ENCODE measurements at places on chromosomes 7 and 10.
A peak's percentile ranks its signal among the peaks of the same experiment; 100 is the strongest.

- DNase-seq = no peak
Measured at GRCh38 chr10:100996678-100997359, 2.8 kb upstream of the LZTS2 start.

DNA sequence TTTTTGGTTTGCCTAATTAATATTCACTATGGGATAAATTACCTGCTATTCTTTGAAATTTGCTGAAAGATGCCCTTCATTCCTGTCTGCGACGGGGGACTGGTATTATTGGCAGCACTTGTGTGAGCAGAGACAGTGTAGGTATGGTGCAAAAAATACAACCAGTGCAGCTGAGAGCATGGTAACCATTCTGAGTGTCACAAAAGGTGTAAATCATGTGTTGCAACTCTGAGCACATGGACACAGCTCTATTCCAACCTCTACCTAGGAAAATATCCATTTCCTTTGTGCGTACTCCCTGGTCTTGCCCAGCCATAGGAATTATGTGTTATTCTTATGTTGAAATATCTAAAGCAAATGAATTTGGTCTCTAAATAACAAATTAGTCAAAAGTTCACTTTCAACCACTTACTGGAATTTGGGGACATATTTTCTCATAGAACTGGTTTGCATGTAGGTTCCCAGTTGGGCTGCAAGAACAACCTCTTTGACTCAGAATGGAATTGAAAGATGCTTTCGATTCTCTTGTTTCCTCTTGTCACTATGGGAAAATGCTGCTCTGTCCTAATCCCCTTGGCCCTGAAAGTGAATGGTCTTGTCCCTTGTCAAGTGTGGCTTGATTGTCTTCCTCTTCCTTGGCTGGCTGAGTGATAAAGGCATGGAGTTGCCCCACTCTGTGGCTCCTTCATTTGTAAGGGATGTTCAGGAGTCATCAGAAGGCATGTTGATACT lies 57.0 kb downstream of the CELF2 start:
- no peak for DNase-seq

GRCh38 chr10:118047157-118047719 lies 497 bp upstream of the RAB11FIP2 start:
- DNase-seq = no peak

GRCh38 chr7:105055621-105056020 lies 41.6 kb downstream of the KMT2E start:
- DNase-seq = no peak

- no peak for DNase-seq
Measured at GRCh38 chr7:42627626-42628025, 284.2 kb downstream of the C7orf25 start.

DNA sequence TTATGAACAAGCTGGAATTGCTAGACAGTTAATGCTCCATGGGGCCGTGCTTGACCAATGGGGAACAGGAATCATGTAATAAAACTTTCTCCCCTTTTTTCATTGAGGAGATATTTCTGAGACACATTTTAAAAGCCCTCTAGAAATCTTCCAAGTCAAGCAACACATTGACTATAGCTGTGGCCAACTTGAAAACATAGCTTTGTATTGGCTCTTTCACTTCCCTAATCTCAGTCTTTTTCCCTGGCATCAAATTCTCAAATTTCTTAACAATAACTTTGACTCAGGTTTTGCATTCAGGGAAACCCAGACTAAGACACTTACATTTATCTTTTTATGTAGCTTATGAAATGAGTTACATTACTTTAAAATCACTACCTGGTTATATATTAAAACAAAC lies 947.1 kb upstream of the MBL2 start:
- no peak for DNase-seq

DNA sequence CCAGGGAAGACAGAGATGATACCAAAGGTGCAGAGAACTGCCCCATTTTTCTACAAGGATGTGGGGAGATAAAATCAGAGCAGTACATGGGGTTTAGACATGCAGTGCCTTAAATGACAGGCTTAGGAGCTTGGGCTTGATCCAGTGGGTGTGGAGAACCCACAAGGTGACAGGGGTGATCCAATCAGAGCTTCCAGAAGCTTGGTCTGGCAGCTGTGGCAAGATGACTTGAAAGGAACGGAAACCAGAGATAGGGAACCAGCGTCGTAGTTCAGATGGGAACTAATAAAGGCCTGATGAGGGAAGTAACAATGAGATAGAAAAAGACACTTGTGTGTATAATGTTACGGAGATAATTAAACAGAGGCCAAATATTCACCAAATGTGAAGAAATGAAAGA lies 80.7 kb downstream of the SLC37A3 start:
- no peak for DNase-seq

DNA sequence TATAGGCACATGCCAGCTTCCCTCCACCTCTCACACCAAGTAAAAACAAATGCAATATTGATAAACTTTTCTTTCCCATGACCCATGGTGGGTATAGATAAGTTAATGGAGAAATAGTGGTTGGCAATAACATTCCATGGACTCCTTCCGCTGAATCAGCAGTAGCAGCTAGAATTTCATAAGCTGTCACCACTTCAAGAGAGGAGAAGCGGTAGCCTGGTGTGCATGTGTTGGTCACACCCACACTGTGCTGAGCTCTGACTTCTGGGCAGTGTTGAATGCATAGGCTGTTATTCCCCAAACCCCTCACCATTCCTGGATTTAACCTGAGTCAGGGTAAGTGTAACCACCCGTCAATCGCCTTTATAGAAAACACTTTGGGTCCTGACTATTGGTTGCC lies 32.5 kb upstream of the BMPER start:
- DNase-seq = no peak

- DNase-seq = no peak
Measured at GRCh38 chr10:130495891-130496636, 359.9 kb downstream of the GLRX3 start.

DNA sequence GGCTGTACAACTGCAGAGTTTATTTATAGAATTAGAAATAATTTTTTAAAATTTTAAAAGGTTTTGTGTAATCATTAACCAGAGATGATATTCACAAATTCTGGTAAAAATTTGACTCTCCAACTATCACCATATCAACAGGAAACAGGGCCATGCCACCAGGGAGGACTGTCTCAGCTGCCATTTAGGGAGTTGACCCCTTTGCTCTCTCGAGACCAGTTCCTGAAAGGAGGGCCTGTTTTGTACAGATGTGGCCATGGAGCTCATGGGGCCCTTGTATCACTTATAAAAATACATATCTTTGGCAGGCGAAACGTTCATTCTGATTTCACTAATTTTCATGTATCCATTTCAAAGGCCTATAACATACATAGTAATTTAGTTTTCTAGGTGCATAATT lies 20.3 kb downstream of the H2AZ2 start:
- no peak for DNase-seq

- no peak for DNase-seq
Measured at GRCh38 chr7:102459221-102459844, 5.3 kb downstream of the ALKBH4 start.

- DNase-seq = no peak
Measured at GRCh38 chr7:51013861-51014511, 231.3 kb upstream of the GRB10 start.

DNA sequence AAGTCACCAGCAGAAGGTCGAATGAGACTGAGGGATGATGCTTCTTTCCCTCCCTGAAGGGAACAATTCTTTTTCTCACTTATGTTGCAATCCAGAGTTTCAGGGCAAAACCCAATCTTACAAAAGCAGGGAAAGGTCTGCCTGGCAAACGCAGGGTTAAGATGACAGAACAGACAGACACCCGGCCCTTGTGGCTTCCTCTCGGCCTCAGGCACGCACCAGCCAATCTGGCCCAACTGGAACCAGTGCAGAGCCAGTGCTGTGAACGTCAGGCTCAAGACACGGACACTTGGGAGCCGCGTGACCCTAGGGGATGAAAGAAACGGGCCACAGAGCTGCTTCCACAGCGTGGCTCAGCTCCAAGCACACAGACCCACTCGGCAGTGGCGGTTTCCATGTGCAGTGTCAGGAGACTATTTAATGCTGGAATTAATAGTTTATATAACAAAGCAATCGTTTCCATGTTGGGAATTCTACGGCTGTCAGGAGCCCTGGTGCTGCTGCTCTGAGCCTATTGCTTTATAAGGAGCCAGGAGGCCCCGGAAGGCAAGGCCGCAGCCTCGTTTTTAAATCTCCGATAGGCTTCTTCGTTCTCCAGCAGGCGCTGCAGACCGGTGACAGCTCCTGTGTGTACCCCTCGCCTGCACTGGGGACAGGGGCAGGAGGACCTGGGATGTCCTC lies 198.4 kb downstream of the DIP2C start:
- peak; percentile 34 for DNase-seq

- DNase-seq = peak; percentile 91
Measured at GRCh38 chr10:123994417-123995081, 98.8 kb downstream of the CHST15 start.

DNA sequence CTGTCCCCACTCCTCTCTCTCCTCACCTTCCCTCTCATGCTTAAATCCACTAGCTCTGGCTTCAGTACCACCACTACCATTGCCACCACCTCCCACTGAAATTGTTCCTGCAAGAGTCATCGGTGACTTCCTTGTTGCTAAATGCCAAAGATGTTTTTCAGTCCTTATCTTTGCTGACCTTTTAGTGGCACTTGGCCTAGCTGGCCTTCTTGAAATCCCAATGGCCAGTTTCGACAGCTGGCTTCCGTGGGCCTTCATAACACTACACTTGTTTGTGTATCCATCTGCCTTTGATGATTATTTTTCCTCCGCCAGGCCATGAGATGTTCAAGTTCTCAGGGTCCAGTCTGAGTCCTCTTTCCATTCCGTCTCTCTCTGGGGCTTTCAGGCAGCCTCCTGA lies 118.2 kb upstream of the NANOS1 start:
- DNase-seq = no peak

GRCh38 chr7:13091974-13092707 lies 404.7 kb downstream of the ARL4A start:
- no peak for DNase-seq

GRCh38 chr10:12191715-12192114 lies 4.0 kb downstream of the NUDT5 start:
- DNase-seq = no peak

- DNase-seq = no peak
Measured at GRCh38 chr10:124918191-124918830, 23.6 kb upstream of the ZRANB1 start.

- no peak for DNase-seq
Measured at GRCh38 chr10:118742032-118742431, 12.7 kb downstream of the CACUL1 start.

DNA sequence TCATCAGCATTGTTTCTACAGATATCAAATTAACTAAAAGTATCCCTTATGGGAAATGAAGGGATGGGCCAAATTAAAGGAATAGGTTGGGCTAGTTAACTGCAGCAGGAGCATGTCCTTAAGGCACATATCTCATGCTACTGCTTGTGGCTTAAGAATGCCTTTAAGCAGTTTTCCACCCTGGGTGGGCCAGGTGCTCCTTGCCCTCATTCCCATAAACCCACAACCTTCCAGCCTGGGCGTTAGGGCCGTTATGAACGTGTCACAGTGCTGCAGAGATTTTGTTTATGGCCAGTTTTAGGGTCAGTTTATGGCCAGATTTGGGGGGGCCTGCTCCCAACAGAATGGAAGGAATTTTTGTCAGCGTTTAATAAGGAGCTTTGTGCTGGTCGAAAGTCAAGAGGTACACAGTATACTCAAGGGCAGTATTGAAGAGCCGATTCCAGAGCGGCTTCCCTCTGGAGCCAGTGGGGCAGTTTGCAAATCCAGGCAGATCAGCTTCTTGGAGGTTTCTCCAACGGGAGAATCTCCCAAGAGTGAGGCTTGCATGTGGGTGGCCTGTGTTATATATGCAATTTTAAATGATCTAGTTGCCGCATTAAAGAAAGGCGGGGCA lies 7.7 kb downstream of the PFKP start:
- DNase-seq = no peak

Data from left hindlimb (tissue), 1 donor.